ENCODE measurements at places on chromosomes 5 and 9. TPM values are rescaled to one million over a fixed set of nuclear protein-coding genes. Genes with fewer than 3 reads are reported as not detected.

GRCh38 chr9:68418259-68418845 is 61.9 kb downstream of the PGM5 start:
- no peak for DNase-seq

GRCh38 chr9:84404095-84404686 is 63.6 kb upstream of the SLC28A3 start:
- no peak for DNase-seq

DNA sequence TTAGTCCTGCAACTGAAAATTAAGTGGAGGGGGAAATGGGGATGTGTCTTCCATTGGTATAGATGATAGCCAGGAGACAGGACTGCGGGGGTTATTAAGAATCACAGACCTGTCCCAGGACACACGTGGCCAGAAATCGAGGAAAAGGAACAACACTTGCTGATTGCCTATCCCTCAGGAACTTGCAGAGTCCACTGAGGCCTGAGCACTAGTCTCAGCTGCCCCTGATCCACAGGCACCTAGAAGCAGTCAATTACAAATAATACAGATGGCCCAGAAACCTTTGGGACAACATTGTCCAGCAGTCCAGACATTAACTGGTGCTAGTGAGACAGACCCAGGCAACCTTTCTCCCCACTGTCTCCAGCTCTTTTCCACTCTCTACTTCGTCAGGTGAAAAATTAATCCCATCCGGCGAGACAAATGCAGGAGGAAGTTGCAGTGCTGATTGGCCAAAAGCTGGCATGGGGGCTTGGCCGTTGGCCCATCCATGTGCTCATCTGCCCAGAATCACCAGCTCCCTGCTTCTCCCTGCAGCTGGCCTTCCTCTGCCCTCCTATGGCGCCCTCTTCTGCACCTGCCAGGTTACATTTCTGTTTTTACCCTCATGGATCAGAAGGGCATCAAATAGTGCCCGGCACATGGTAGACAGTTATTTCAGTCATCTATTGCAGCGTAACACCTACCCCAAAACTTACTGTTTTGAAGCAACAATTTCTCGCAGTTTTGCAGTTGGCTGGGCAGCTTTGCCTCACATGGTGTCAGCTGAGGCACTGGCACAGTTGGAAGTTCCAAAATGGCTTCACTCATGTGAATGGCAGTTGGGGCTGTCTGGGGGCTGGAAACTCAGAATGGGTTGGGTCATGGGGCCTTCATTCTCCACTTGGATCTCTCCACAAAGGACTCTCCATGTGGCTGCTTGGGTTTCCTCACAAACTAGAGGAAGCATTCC is 3.6 kb upstream of the B4GALT1 start:
- no peak for DNase-seq

DNA sequence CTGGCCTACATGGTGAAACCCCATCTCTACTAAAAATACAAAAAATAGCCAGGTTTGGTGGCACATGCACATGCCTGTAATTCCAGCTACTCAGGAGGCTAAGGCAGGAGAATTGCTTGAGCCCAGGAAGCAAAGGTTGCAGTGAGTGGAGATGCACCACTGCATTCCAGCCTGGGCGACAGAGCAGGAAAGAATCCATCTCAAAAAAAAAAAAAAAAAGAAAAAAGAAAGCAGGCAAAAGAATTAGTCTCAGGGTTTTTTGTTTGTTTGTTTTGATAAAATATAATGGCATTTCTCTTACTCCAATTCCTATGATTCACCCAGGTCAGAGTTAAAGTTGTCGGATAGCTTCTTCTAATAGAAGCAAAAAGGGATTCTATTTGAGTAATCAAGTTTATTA is 67.0 kb upstream of the ATG10 start:
- no peak for DNase-seq

DNA sequence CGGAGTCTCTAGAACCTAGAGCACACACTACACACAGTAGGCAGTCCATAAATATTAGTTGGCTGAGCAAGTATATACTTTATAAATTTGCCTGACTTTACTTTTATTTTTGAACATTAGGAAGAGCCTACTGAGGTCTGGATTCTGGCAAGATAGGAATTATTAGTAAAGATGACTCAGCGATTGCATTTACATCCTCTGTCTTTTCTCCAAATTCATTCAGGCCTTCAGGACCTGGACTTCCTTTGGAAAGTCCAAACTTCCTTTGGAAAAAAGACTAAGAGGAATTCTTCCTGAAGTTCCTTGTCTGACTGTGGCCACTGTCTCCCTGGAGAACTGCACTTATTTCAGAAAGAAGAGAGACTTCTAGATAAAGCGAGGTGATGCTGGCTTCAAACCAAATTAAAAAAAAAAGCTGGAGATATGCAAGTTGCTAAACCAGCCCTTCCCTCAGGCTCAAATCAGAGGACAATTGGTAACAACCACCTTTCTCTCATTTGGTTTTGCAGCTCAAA is 251.3 kb downstream of the GAS1 start:
- DNase-seq, result no peak

- no peak for DNase-seq
Measured at GRCh38 chr9:135887585-135888050, 19.7 kb downstream of the CAMSAP1 start.

GRCh38 chr9:131476777-131477345 is 25.9 kb upstream of the POMT1 start:
- DNase-seq, result no peak

DNA sequence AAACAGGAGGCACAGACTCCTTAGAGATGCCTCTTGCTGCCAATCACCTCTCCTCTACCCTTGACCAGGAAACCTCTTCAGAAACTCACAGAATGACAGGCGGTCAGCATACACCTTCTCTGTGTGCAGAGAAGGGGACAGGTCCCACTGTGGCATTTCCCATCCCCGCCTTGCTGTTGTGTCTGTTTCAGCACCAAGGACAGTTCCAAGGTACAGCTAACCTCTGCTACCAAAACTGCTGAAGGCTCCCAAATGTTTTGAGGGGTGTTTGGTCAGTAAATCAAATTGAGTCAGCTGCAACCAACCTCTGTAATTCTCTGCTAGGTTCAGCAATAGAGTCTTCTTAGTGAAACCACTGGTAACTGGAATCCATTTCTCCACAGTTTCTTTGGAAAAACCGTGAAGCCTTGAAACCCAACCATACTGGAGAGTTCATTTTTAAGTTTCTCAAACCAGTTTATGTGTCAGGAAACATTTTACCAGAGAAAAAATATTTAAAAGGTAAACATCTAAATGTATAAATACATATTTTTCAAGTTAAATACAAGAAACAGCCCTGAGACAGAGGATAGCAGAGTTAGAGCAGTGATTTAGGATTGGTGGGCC is 122.0 kb downstream of the DRD1 start:
- DNase-seq, result no peak

GRCh38 chr5:80195837-80196400 is 59.9 kb downstream of the SERINC5 start:
- no peak for DNase-seq

GRCh38 chr5:131305138-131305689 is 41.4 kb downstream of the CDC42SE2 start:
- DNase-seq, result no peak

- no peak for DNase-seq
Measured at GRCh38 chr9:5587024-5587423, 41.9 kb upstream of the RIC1 start.

DNA sequence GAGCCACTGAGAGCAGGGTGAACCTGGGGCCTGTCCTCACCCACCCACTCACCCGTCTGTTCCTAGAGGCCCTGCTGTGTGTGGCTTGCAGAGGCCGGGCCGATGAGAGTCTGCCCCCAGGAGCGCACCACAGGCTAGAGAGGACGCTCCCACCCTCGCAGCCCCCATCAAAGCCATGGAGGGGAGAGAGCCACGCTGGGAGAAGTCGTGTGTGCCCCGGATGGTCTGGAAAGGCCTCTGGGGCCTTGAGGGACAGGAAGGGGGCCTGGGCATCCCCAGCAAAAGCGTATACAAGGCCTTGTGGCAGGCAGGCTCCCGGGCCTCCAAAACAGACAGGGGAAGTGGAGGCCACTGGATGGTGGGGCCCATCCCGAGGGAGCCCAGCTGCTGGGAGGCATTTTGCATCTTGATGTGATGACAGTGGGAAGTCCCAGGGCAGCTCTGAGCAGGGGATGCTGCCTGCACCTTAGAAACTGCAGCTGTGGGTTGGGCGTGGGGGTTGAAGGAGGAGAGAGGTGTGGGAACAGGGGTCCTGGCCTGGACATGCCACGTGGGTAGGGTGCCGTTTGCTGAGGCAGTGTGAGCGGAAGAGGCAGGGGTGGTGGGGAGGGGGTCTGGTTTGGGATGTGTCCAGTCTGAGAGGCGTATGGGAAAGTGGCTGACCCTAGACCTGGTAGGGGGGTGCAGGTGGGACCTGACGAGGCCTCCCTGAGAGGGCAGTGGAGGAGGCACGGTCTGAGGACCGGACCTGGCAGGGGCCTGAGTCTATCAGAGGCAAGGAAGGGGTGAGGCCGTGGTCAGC is 43.0 kb upstream of the NOTCH1 start:
- no peak for DNase-seq

- no peak for DNase-seq
Measured at GRCh38 chr5:143758750-143759149, 53.2 kb upstream of the HMHB1 start.

DNA sequence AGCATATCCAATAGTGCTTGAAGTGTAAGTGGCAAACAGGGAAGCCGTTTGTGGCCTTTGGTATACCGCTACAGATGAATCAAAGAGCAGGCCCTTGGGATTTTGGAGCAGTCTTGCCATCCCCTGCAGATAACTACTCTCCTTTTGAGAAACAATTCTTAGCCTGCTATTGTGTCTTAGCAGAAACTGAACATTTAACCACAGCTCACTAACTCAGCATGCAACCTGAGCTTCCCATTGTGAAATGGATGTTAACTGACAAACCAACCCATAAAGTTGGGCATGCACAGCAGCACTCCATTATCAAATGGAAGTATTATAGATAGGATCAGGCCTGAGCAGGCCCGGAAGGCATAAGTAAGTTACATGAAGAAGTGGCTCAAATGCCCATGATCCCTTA is 315.3 kb upstream of the PTGER4 start:
- DNase-seq, result no peak

DNA sequence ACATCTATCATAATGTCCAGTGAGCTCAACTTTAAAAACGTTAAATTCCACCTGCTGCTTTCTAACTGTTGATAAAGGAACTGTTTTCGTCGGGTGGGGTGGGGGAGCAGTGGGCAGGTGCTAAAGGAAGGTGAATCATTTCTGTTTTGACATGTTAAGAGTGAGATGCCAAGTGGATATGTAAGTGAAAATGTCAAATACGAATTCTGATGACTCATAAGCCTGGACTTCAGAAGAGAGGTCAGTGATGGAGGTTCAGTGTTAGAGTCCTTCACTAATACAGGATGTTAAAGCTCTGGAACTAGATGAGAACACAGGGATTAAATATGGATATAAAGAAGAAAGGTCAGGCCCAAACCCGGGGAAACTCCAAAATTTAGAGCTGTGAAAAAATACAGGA is 617.9 kb upstream of the CTNND2 start:
- DNase-seq, result no peak

GRCh38 chr5:96702503-96703383 is 40.6 kb downstream of the CAST start:
- peak; percentile 82 for DNase-seq

DNA sequence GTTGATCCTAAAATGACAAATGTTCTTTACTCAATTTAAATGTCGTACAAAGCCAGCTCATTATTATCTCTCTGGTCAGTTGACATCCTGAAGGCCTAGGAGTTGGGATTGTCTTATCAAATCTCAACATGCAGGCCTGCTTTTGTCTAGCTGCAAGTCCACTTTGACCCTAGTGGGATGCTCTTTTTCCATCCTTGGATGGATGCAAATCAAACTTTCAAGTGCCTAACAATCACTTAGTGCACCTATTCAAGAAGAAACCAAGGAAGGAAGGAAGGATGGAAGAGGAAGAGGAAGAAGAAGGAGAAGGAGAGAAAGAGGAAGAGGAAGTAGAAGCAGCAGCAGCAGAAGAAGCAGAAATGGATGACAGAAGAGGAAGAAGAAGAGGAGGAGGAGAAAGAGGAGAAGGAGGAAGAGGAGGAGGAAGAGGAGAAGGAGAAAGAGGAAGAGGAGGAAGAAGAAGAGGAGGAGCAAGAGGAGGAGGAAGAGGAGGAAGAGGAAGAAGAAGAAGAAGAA is 109.6 kb downstream of the PIK3R1 start:
- DNase-seq, result no peak

DNA sequence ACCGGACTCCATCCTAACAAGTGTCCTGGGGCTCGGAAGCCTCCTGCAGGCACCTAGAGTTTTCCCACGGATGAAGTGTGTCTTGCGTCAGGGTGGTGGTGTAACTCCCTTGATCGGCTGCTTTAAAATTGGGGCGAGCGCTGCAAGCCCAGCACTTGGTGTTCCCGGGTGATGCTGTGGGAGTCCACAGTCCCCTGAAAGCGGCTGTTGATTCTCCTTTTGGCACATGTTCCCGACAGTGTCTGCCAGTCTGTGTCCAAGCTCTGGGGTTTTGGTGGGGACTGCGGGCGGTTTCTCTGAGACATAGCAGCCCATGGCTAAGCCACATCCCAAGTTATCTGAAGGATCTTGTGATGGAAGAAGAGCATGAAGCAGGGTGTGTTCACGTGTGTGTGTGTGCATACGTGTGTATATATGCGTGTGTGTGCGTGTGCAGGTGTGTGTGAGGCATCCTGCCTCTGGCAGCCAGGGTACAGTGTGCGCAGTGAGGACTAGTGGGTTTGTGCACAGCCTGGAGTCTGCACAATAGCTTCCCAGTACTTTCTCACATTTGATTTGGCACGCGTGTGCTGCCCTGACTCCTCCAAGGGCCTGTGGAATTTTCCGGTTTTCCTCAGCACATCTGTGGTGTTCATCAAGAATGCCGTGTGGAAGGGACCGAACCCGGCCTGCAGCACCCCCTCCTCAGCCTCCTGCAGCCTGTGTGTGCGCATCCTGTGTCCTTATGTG is 16.9 kb downstream of the SLC25A48 start:
- no peak for DNase-seq

- DNase-seq, result peak; percentile 25
Measured at GRCh38 chr5:4584982-4585381, 555.1 kb upstream of the ADAMTS16 start.

The CDO1 gene
- total RNA-seq, result 11.7 TPM

The GPR151 gene
- total RNA-seq, result not detected

The BARHL1 gene
- not detected for total RNA-seq

The CDH6 gene
- total RNA-seq, result 66.2 TPM

The PCDHGB2 gene
- 1.2 TPM for total RNA-seq

The MSMP gene
- not detected for total RNA-seq

The SEMA5A gene
- 4.0 TPM for total RNA-seq

The IRX1 gene
- 6.5 TPM for total RNA-seq

The EIF4E1B gene
- not detected for total RNA-seq

The NEUROG1 gene
- total RNA-seq, result 0.04 TPM

The SPATA31D4 gene
- not detected for total RNA-seq

The SLC34A1 gene
- not detected for total RNA-seq

The QRFP gene
- total RNA-seq, result not detected

The CTNND2 gene
- 0.34 TPM for total RNA-seq

Measured in kidney epithelial cell (primary cell).